ENCODE measurements at places on chromosomes 12 and 14.

DNA sequence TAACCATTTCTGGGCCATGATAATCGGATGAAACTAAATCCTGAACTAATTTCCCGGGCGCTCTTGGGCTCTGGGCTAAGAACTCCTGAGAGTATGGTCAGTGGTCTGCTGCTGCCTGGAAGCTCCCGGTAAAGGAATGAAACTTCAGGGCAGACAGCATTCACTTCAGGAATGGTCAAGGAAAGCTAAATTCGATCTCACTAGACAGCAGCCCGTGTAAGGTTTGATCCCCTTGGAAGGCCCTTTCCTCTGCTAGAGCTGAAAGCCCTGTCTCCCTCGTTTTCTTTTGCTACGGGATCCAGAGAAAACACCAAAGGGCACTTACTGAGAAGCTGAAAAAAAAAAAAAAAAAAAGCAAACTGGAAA is 680 bp downstream of the ASB8 start:
- DNase-seq, result peak; percentile 7

- peak; percentile 57 for DNase-seq
Measured at GRCh38 chr12:65170209-65170881, 962 bp downstream of the LEMD3 start.

GRCh38 chr14:42110167-42110566 is 503.5 kb downstream of the LRFN5 start:
- DNase-seq, result no peak

GRCh38 chr14:60622917-60623257 is 26.4 kb downstream of the SIX1 start:
- DNase-seq, result no peak

GRCh38 chr14:51321036-51321435 is 81.0 kb downstream of the TMX1 start:
- DNase-seq, result no peak

DNA sequence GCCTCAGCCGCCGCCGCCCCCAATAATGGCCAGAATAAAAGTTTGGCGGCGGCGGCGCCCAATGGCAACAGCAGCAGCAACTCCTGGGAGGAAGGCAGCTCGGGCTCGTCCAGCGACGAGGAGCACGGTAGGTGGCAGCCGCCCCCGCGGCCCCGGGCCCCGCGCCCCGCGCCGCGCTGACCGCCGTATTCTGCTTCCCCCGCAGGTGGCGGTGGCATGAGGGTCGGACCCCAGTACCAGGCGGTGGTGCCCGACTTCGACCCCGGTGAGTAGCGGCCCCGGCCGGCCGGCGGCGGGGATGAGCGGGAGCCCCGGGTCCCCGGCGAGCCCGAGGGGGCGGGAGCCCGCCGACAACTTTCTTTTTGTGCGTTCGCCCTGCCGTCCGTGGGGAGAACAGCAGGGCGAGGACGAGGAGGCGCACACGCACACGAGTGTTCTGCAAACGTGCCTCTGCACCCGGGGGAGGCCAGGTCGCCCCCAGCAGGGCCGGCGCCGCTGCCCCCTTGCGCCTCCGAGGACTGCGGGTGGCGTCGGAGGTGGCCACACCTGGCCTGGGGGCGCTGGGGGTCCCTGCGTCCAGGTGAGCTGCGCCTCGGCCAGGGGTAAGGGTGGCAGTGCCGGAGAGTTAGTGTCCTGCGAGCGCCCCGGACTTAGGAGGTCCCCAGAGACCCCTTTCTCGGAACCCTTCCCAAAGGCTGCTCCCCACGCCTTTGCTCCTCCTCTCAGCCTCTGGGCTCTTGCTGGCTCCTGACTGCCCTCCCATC is 794 bp downstream of the RCOR1 start:
- DNase-seq, result peak; percentile 57

GRCh38 chr12:51600721-51601120 is 9.7 kb downstream of the SCN8A start:
- DNase-seq, result no peak

- no peak for DNase-seq
Measured at GRCh38 chr12:23662966-23663365, 286.5 kb downstream of the SOX5 start.

GRCh38 chr14:52918486-52918885 is 32.4 kb downstream of the FERMT2 start:
- DNase-seq, result peak; percentile 23

DNA sequence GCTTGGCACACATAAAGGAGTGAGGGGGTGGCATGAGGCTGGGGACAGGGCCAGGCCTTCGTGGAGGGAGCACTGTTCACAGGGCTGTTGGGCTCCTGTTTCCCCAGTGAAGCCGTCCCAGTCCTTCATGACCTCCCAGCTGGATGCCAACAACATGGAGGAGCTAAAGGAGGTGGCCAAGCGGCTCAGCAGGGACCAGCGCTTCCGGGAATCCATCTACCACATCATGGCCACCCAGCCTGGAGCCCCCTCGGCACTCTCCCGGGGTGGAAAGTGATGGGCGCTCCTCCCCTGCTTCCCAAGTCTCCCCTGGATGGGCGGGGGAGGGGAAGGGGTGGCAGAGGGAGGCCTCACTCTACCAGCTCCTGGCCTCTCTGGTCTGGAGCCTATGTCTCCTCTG is 43.6 kb downstream of the PLEKHD1 start:
- DNase-seq, result no peak

- no peak for DNase-seq
Measured at GRCh38 chr12:105865886-105866285, 272.9 kb downstream of the NUAK1 start.

DNA sequence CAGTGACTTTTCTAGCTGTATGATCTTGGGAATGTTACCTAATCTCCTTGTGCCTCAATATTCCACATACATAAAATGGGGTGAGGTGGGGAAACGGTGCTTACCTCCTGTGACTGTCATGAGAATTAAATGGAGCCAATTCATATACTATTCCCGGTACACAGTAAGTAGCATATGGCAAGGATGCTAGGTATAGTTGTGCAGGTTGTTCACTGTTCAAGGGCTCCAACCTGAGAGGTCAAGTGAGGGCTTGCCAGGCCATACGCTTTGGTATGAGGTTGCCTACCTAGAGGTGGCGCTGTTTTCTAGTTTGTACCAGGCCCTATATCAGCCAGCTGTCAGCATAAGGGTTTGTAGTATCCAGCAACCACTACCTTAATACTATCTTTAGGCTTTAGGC is 3.6 kb upstream of the BATF start:
- no peak for DNase-seq

DNA sequence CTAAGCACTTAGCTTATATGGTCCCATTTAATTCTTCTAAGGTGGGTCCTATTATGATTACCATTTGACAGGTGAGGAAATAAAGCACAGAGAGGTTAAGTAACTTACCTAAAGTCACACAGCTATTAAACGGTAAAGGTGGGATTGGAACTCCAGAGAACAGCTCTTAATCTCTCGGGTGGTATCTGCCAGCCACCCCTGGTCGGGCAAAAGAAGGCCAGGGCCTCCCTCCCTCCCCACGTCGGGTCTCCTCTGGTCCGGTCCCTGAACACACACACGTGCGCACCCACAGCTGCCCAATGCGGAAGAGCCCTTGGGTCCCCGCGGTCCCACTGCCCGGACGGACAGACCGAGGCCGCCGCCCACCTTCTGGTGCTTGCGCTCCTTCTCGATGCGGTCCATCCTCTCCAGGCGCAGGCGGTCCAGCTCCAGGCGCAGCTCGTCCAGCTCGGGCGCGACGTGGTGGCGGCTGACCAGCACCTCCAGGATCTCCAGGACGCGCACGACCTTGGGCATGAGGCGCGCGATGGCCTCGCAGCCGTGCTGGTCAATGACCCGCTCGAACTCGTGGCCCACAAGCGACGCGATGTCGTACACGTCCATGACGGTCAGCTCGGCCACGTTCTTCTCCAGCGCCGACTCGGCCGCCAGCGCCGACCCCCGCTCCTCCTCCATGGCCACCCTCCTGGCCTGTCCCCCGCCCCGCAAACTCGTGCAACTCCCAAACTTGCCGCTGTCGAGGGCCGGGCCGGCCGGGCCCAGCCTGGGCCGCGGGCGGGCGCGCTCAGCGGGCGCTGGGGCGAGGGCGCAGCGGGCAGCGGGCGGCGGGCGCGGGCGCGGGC is 490 bp downstream of the RILPL1 start:
- DNase-seq, result no peak

Measured in effector memory CD8-positive, alpha-beta T cell (primary cell).